ENCODE measurements at places on chromosomes 2 and 18.

- DNase-seq, result no peak
Measured at GRCh38 chr2:157818227-157818626, 57.9 kb downstream of the ACVR1 start.

- no peak for DNase-seq
Measured at GRCh38 chr2:81389203-81389602, 1084.7 kb upstream of the LRRTM1 start.

- no peak for DNase-seq
Measured at GRCh38 chr2:145199827-145200706, 680.1 kb upstream of the ZEB2 start.

DNA sequence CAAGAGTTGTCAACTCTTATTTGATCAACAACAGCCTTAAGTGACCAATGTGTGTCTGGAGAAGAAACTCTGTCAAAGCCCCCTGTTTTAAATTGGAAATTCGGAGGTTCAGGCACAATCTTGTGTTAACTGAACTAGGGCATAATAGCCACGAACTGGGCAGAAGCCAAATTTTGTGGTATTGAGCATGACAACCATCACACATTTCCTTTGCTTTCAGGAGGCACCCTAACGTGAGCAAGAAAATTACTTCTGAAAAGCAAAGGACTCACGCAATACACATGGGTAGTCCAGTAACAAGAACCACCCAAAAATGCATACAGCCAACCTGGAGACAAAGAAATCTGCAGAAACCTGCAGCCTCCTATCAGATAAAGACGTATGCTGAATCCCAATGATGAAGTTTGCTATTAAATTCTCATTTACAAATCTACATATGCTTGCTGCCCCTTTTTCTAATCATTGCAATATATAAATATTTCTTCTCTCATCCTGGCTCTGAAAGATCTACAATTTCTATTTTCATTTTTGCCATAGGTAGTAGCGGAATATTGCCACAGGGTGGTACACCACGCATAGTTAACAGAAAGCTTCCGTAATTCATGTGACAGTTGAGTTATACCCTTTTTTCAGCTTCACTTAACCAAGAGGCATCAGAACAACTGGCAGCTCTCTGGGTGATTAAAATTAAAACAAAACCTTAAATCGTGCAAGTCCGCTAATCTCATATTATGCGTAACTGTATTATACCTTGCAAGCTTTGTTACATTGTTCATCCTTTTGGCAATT lies 495.8 kb downstream of the NRXN1 start:
- DNase-seq, result no peak

- DNase-seq, result no peak
Measured at GRCh38 chr2:28080911-28081310, 190.4 kb downstream of the BABAM2 start.

DNA sequence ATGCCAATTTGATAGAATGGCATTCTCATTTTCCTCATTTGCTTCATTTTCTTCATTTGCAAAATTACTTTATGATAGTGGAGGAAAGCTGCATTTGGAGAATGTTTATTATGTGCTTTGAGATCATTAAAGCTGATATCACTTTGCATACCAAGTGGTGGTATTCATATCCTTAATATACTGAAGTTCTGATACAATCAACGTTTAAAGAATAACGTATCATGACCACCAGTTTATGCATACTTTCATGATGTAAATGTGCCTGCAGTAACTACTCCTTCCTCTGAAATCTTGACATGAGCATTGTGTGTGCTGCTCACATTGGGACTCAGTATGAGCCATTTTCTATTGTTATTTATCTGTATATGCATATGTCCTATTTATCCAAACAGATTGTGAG lies 302.1 kb downstream of the ARHGAP15 start:
- no peak for DNase-seq

Data from stimulated activated CD8-positive, alpha-beta memory T cell treated with anti-CD3 and anti-CD28 coated beads, Interleukin-12 subunit alpha, Interleukin-12 subunit beta, amount 100 ng/mL, for 1 hour (primary cell).